ENCODE measurements at places on chromosomes 11 and 22.

DNA sequence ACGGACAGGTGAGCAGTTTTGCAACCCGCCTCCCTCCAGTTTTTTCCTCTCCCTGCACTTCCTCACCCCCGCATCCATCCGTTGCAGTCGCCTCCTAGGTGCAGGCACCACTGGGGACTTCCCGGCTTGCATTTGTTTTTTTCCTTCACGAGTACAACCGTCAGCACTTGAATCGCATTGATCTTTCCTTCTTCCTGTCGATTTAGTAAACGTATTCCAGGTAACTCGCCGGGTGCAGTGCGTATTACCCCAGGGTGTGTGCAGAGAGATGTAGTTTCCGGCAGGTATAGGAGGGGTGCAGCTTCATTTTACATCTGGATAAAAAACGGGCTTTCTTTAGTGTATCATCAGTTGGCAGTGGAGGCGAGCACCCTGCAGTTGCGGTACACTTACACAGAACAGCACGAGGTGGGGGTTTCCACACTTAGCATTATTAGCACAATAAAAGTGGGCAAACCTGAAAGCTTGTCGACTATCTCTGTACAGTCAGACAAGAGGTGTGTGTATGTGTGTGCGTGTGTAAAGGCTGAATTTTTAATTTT lies at the start of gene SORL1-AS1:
Gene SORL1-AS1 (minus strand): TSS at position 359 of the 542 bp plus-strand sequence.
- no peak for DNase-seq

- no peak for DNase-seq
Measured at GRCh38 chr11:132646890-132647289, 885.4 kb downstream of the OPCML start.

DNA sequence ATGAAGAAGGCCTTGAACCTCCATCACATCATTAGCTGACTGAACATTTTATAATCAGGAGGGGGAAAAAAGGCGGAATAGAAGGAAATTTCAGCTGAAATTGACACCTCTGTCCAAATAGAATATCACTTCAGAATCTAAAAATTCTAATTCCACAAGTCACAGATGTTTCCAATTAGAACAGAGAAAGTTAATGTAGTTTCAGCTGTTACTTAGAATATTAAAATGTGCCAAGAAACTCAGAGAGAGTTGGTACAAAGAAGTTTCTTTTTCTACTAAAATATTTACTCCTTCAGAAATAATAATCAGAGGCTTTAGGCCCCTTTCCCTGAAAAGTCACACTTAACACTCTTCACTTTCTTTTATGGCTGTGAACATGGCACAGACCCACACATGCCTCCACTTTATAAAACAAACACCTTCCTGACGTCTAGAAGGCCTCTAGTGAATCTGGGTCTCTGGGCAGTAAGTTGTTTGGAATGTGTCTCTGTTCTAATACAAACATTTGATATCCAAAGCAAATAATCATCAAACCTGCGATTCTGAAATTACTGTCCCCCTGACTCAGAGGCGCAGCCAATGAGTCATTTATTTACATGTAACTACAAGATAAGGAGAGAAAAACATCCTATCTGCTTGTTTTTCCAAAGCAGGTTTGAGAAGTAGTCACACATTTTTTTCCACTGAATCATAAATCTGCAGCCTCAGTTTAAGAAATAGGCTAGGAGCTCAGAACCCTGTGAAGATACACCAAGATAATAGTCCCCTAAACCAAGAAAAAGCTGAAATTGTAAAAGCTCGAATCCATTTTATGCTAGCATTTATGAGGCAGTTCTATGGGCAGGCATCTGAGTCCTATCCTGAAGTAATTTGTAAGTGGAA lies 148.4 kb downstream of the ME3 start:
- no peak for DNase-seq

DNA sequence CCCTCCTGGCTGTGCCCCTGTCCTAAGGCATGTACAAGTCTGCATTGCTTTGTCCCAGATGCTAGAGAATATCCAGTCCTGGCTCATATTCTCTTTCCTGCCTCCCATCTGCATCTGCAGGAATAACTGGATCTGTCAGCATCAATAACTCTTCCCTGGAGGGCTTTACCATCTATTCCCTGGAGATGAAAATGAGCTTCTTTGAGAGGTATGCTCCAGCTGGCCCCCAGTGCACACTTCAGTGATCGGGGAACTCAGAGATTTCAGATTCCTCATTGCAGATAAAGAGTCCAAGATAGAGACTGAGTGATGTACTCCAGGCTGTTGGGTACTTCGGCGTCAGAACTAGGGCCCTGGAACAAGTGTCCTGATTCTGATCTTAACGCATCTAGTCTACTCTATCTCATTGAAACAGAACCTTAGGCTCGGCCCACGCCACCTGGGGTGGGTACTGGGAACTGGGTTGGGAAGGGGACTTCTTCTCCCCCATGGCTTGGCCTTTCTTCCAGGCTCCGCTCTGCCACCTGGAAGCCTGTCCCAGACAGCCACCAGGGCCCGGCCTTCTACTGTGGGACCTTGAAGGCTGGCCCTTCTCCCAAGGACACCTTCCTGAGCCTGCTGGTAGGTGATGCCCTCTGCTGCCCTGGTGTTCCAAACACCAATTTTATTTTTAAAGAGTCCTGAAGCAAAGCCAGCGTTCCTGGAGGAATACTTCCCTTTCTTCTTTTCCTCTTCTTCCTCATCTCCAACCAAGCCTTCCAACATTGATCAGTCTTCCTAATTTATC lies 17.8 kb upstream of the GLB1L2 start:
- no peak for DNase-seq

GRCh38 chr11:101705972-101706371 lies 122.2 kb upstream of the TRPC6 start:
- no peak for DNase-seq

GRCh38 chr22:44448271-44448830 lies 49.7 kb downstream of the RTL6 start:
- DNase-seq, result no peak

DNA sequence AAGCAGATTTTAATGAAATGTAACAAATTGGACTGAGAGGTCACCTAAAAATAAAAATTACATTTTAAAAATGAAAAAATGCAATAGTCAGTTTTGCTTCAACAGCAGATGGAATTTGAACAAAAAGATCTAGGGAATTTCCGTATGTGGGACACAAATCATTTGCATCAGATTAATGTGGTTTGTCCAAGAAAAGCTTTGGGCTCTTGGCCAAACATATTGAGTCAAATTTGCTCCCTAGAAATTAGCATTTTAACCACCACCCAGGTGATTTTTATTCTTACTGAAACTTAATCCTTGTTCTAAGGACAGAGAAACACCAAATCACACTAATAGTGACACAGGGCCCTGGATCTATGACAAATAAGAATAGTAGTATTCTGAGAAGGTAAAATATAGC lies 1477.8 kb downstream of the FAM181B start:
- no peak for DNase-seq

GRCh38 chr11:125070699-125071254 lies 7.7 kb downstream of the SLC37A2 start:
- DNase-seq, result peak; percentile 73

DNA sequence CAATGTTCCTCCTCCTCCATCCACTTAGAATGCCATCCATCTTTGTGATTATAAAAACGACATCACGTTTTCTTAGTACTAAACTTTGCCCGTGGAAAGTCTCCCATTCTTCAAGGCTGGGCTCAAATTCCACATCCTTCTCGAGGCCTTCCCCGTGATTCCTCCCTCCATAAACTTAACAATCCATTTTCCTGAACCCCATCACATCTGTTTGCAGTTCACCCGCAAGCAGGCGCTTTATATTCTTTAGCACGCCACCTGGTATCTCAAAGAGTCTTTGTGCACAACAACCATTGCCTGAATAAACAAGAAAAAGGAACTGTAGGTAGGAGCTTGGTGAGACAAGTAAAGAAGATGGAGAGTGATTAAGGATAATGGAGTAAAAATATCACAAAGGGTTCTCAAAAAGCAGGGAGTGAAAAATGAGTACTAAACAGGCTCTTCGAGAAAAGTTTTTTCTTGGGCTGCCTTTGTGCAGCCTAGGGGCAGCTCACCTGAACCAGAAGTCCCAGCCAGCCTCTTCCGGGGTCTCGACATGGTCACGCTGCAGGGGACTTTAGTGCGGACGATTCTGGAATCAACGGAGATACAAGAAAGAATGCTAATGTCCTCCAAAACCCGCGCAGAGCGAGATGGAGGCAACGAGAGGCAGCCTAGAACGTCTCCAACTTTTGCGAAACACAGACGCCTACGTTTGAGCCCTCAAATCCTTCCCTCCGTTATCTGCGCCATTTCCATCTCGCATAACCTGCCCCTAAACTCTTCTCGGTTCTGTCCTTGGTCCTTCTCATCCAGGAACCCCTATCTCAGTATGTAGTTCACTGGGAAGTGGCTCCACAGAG lies 585 bp downstream of the THYN1 start:
- peak; percentile 64 for DNase-seq

DNA sequence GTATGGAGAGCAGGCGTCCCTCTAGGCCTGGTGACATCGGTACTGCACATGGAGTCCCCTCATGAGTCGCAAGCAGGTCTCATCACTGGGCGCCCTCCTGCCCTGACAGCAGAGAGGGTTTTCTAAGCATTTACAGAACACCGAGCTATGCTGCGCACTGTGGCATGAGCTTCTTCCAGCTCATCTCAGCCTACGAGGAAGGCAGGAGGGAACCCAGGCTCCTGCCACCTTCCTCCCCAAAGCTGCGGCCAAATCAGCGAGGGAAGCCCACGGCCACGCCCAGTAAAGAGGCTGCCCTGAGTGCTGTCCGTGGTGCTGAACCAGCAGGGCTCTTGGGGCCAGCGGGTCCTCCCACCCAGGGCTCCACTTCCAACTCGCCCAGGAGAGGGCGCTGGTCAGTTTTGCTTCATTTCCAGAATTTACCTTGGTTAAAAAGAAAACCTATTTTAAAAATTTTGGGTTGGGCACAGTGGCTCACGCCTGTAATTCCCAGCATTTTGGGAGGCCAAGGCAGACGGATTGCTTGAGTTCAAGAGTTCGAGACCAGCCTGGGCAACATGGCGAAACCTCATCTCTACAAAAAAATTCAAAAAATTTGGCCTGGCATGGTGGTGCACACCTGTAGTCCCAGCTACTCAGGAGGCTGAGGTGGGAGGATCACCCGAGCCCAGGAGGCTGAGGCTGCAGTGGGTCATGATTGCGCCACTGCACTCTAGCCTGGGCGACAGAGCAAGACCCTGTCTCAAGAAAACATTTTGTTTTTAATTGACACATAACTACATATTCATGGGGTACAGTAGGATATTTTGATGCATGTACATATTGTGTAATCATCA lies 34.2 kb downstream of the PHF21B start:
- peak; percentile 95 for DNase-seq

- DNase-seq, result no peak
Measured at GRCh38 chr22:21047035-21047661, 1.4 kb downstream of the LRRC74B start.

DNA sequence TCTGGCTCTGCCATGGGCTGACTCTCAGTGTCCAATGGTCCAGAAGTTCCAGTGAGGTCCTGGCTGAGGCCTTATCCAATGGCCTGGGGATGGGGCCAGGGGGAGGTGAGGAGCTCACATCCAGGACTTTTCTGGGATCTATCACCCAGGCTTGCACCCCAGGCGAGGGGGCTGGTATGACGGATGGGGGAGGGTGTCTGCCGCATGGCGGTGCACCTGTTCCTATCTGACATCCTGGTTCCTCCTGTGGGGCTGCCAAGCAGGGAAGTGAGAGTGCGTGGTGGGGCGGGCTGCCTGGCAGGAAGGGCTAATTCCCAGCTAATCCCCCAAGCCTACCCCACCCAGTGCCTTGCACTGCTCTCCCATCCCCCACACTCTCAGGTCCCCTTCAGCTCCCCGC lies 102.1 kb downstream of the NECTIN1 start:
- DNase-seq, result no peak

- no peak for DNase-seq
Measured at GRCh38 chr22:31049815-31050420, 31.2 kb upstream of the SMTN start.

- no peak for DNase-seq
Measured at GRCh38 chr11:123104697-123105096, 42.8 kb upstream of the HSPA8 start.

- peak; percentile 62 for DNase-seq
Measured at GRCh38 chr22:45548991-45549761, 46.5 kb downstream of the FBLN1 start.

DNA sequence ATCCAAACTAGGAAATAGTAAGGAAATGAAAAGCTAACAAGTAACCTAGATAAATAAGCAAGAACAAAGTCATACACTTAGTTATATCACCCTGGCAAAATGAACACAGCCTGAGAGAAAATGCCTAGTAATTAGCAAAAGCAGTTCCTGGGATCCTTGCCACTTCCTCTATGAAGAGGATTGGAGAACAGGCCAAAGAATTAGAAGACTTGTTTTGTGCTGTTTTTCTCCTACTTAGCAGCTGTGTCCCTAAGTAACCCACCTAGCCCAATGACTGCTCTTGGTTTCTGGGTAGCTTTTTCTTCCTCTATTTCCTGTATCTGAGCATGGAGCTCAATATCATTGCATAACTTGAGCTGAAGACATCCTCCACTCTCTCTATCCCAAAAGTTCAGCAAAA lies 713.9 kb downstream of the ETS1 start:
- no peak for DNase-seq

- no peak for DNase-seq
Measured at GRCh38 chr11:41716862-41717261, 257.4 kb upstream of the LRRC4C start.

DNA sequence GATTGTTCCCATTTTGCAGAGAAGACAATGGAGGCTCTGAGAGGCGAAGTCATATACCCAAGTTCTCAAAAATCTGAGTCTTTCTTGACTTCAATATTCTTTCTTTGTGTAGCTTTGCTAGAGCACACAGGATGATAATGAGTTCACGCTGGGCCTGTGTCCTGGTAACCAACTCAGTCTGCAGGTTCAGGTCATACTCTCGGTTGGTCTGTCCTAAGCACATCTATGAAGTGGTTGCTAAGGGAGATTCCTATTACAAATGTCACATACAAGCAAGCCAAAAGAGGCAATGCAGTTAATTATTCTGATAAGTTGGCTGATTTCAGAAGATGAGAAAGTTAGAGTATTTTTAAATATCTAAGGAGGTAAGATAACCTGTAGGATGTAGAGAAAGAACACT lies 481.0 kb downstream of the SOX6 start:
- DNase-seq, result no peak

GRCh38 chr11:126637795-126638175 lies 282.3 kb downstream of the ST3GAL4 start:
- no peak for DNase-seq

DNA sequence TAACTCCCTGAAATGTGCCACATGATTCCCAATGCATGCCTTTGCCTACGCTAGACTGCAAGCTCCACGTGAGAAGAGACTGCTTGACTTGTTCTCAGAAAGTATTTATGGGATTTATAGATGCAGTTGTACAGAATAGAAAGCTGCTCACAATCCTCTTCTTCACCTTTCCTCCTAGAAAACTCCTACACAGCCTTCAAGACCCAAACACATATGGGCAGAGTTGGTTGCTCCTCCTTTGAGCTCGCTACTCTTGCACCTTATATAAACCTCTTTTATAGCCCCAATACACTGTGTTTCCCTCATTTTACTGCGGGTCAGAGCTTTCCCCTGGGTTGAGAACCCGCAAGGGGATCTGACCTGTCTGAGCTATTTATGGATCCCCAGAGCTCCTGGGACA lies 16.4 kb downstream of the C1QTNF6 start:
- no peak for DNase-seq

- DNase-seq, result no peak
Measured at GRCh38 chr11:75463106-75463774, 30.2 kb upstream of the KLHL35 start.
